Daoy (cell line): ENCODE measurements at places on chromosomes 6 and 20.

- DNase-seq, result peak; percentile 53
Observed at GRCh38 chr6:139820210-139820609, 445.8 kb upstream of the CITED2 start.

DNA sequence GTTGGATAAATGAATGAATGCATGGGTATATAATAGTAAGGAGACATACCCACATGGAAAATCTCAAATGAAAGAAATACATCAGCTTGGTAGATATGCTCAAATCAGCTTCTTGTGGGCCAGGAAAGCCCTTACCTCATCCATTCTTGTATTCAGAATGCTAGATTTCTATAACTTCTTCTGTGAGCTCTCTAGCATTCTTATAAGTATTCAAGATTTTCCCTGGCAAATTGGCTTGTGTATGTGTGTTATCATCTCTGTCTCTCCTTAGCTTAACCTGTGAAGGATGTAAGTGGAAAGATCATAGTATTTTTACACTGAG is 100.8 kb downstream of the OR2B2 start:
- DNase-seq, result no peak

- no peak for DNase-seq
Observed at GRCh38 chr20:63062188-63063140, 55.7 kb upstream of the BHLHE23 start.

GRCh38 chr6:129516005-129516404 is 194.0 kb downstream of the ARHGAP18 start:
- DNase-seq, result no peak

DNA sequence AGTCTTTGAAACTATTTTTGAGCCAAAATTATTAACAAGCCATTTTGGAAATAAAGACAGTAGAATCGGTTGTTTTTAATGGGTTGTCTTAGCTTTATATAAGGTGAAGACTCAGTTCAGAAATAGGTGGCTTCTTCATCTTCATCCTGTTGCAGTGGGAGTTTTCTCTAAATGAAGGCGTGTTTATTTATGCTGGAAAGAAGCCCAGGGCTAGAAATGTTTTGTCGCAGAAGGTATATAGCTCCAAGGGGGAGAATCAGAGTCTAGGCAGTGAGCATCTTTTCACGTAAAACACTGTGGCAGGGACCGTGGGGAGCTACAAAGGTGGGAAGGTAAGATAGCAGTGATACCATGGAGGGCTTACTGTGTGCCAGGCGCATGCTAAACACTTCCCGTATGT is 34.3 kb downstream of the FARS2 start:
- no peak for DNase-seq

DNA sequence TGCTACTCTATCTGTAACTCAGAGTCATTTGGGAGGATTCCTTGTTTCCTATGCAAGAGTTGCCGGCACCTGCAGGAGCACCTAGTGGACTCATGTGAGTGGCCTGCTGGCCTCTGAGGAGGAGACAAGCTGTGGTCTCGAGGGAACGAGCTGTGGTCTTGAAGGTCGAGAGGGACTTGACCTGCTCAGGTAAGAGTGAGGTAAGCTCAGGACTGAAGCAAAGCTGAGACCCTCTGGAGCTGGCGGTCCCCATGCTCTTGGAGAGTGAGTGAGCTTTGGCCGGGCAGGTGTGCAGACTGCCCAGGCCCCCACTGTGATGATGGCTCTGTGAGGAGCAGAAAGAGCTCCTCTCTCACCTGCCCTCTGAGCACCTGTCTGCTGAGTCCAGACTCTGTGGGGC is 214.3 kb downstream of the MYLK4 start:
- DNase-seq, result no peak

DNA sequence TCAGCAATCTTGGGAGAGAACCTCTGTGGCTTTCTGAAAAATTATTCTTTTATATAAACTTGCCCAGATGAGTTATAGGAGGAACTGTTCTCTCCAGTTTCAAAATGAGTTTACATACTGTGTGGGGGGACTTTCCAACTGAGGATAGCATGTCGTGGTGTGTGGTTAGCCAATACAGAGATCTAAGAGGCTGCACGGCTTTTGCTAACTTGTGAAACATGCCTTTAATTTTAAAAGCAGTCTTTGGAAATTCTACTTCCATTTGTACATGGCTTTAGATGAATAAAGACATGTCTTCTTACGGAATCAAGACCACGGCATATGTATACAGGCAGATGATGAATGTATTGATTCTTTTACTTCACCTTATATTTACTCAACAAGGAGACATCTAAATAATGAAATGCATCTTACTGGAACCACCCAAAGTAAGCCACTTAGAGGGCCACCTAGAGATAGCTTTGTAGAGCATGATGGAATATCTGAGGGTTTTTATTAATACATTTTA is 39.8 kb downstream of the HIVEP1 start:
- DNase-seq, result peak; percentile 51

- no peak for DNase-seq
Observed at GRCh38 chr6:32843331-32843978, 392 bp downstream of the PSMB8 start.

DNA sequence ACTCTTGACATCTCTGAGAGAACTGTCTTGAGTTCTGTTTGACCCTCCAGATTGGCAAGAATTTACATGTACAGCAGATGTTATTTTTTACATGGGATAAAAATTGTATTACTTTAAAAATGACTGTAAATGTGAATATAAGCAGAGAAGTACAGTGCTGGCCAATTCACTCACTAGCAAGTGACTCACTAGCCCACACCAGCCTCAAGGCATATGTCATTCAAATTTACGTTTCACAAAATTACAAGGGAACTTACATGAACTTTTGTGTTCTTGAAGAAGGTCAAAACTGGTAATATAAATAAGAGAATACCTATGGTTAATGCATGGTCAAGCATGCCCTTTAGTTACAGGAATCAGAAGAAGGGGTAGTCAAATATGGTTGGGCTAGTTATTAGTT is 54.0 kb upstream of the HMGCLL1 start:
- DNase-seq, result peak; percentile 25

- DNase-seq, result no peak
Observed at GRCh38 chr20:39792334-39792733, 830.2 kb downstream of the DHX35 start.

- DNase-seq, result no peak
Observed at GRCh38 chr6:30334075-30334783, 7.5 kb downstream of the TRIM39 start.

DNA sequence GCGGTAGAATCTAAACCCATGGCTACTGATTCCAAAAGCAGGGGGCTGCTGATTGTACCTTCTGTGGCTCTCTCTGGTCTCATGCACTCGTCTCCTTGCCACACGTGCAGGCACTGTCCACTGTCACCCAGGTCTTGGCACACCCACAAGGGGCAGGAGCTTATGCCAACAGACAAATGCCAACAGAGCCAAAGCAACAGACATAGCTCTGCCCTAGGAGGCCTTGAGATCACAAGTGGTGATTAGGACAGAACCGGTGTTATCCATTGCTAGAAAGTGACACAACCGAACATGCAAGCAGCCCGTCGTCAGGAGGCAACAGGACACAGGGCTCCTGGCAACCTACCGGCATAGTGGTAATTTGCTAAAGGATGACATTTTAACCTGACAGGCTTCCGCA is 36.8 kb upstream of the MRPS10 start:
- DNase-seq, result no peak

GRCh38 chr6:117482240-117483003 is at the start of gene DCBLD1:
TSS of gene DCBLD1 (plus strand) at chr6:117482674. CDS start at chr6:117482782, 108 bp downstream.
- DNase-seq, result peak; percentile 87

GRCh38 chr6:3911130-3911529 is 62.0 kb downstream of the FAM50B start:
- DNase-seq, result peak; percentile 22

DNA sequence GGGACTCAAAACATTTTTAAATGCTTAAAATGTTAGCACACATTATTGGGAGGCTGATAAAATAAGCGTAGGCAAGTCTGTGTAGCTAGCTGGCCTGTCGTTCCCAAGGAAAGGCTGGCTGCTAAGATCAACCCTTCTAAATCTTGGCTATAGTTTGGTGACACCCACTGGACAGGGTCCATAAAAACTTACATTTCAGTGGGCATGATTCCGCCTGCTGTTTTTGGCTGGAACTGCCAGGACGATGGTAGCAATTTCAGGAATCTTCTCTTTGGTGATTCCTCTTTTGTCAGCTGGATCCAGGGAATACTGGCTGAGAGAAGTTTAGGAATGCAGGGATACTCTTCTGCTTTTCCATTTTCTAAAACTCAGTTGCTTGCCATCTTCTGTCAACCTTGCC is 162.2 kb downstream of the NKAIN2 start:
- no peak for DNase-seq

GRCh38 chr6:168147205-168147738 is 68.3 kb upstream of the FRMD1 start:
- no peak for DNase-seq

- DNase-seq, result no peak
Observed at GRCh38 chr6:38307740-38308139, 332.0 kb downstream of the BTBD9 start.

DNA sequence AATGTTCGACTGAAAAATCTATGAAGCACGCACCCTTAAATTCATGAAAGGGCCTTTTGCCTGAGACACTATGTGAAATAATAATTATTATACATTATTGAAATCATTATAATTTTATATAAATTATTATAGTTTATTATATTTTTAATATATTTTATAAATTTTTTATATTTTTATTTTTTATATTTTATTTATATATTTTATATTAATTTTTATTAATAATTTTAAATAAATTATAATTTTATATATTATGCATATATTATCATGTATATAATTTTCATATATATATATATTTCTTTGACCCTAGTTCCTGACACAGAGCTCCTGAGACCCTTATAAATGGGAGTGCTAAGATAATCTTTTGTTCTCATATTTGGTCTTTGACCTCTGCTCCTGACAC is 13.5 kb downstream of the NCR2 start:
- no peak for DNase-seq

- no peak for DNase-seq
Observed at GRCh38 chr6:113489952-113490746, 367.0 kb upstream of the MARCKS start.

- no peak for DNase-seq
Observed at GRCh38 chr6:79993012-79993910, 11.2 kb upstream of the TTK start.
